ELR (cell line): ENCODE measurements at places on chromosomes 5 and 9.

DNA sequence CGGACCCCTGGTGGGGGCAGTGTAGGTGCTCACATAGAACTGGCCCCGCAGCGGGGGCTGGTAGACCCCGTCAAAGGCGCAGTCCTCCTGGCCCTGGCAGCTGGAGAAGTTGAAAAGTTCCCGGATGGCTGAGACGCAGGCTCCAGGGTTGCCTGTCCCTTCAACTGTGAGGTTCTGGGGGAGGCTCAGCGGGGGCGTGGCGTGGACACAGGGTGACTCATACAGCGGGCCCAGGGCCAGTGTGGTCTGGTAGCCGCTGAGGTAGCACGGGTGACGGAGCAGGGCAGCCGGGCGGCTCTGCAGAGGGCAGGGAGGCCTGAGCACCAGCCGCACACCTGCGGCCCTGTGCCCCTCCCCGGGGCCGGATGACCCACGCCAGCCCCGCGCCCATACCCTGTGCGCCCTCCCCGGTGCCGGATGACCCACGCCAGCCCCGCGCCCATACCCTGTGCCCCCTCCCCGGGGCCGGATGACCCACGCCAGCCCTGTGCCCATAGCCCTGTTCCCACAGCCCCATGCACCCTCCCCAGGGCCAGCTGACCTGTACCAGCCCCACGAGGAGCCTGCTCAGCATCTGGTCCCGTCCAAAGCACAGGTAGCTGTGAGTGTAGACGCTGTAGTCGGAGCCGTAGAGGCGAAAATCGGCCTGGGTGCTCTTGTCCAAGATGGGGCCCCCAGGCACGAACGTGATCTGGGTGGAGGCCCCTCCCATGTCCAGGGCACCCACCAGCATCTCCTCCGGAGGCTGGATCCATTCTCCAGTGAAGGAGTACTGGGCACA, 5.0 kb downstream of the ENTPD8 start:
- DNase-seq = peak; percentile 93

GRCh38 chr9:127140842-127141675, 18.6 kb upstream of the ANGPTL2 start:
- no peak for DNase-seq

DNA sequence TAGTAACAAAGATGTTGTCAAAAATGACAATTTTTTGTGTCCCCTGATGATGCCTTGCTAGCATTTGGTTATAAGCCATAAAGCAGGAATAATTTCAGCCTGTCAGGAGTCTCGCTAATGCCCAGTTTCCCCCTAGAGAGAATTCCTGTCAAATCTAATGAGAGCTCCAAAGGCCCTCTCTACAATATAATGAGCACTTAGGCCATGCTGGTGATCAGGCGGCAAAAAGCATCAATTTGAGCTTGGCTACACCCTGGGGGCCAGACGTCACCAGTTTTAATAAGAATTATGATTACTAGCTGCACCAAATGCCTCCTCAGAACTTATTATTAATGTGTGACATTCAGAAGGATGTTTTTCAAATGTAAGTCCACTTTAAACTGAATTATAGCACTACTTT, 6.1 kb downstream of the TLE1 start:
- no peak for DNase-seq

- no peak for DNase-seq
Observed at GRCh38 chr9:24073007-24073592, 247.1 kb upstream of the ELAVL2 start.

DNA sequence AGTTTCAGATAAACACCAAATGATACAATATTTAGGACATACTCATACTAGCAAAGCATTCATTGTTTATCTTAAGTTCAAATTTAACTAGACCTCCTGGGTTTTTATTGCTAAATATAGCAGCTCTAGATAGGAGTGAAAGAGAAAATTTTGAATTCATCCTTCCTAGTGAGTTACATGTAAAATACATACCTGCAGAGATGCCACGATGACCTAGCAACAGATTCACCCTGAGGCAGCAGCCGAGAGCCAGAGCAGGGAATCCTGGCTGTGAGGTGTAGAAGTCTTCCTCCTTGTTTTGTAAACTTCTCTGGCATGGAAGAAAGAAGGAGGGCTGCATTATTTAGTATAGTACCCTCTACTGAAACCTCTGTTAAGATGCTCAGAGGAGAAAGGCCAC, 25.9 kb upstream of the GABRP start:
- no peak for DNase-seq

DNA sequence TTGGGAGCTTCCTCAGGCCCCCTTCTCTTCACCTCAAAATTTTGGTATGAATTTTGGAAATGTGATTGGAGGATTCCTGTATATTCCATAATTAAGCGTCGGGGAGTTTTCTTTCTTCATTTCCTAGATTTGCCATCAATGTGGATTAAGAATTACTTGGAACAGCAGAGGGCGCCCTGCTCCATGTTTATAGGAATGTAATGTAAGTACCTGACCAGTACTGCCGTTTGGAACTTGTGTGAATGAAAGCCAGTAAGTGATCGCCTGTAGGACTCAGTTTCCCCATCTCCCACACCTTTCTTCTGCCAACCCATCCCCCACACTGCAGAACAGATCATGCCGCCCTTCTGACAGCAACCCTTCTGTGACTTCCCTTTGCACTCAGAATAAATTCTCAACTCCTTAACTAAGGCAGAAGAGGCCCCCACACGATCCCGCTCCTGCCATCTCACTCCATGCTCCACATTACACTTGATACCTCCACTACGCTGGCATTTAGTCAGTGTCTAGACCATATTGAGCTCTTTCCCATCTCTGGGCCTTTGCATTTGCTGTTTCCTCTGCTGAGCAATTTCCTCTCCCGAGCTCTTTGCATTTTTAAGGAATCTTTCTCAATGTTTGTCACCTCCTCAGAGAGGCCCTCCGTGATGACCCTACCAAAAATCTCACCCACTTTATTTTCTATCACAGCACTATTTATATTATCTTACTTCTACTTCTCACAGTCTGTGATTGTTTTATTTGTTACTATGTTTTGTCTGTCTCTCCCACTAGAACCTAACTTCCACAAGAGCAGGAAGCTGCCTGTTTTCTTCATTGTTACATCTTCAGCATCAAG, 79.5 kb upstream of the HTR4 start:
- peak; percentile 89 for DNase-seq

GRCh38 chr5:133754575-133755169, 142.3 kb upstream of the FSTL4 start:
- DNase-seq = peak; percentile 32

DNA sequence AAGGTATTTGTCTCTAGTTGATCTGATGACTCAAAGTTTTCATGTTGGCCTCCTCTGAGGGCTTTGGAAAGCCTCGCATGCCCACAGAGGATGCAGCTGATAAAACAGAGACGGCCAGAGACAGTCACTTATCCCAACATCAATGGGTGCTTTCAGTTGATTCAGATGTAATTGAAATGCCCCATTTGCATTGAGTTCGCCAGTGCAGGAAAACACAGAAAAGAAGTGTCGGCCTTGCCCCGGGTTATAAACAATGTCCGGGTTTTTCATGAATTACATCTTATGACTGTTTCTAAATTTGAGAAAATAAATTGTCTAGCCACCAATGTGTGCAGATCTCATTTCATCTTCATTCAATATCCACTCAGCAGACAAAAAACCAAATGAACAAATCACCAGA, 42.2 kb upstream of the ICE1 start:
- DNase-seq = no peak

- peak; percentile 82 for DNase-seq
Observed at GRCh38 chr9:4297786-4298254, 2.0 kb downstream of the GLIS3 start.

GRCh38 chr5:132283423-132284043, 10.7 kb upstream of the SLC22A4 start:
- peak; percentile 79 for DNase-seq

GRCh38 chr9:130663258-130663976, 977 bp upstream of the PRDM12 start:
- no peak for DNase-seq

DNA sequence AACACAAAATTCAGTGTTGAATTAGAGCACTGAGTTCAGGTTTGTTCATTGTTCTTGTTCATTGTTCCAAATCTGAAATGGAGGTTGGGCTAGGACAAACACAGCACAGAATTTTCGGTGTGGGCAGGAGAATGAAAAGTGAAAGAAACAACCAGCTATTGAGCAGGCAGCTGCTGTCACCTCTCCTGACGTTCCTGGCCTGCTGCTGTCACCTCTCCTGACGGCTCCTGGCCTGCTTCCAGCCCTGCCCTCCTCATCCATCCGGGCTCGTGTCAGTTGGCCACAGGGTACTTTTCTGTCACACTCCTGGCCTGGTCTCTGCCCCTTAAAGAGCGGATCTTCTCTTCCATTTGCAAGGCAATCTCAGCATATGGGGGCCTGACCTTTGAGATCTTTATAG, 45.2 kb upstream of the CKMT2 start:
- DNase-seq = no peak

DNA sequence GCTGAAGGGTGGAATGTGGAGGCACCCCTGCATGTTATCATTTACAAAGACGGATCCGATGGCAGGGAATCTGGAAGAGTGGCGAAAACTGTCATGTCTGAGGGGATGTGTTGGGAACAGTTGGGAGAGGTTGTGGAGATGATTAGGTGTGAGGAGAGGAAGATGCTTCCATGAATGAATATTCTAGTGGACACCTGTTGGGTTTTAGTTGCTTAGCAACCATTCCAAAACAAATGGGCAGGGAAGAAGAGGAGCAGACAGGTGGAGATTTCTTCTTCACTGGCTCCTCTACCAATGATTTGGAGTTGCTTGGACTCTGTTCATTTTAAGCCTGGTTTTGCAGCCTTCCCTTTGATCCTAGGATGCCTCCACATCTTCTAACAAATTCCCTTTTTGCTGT, 465.3 kb upstream of the CLINT1 start:
- no peak for DNase-seq
